ENCODE measurements at places on chromosomes 2 and 18.
A peak's percentile ranks its signal among the peaks of the same experiment; 100 is the strongest.

GRCh38 chr2:34601561-34601960 is 1002.5 kb upstream of the FAM98A start:
- H3K4me3 ChIP-seq = no peak overlapping the region
- H3K4me1 ChIP-seq = no peaks in the 10 kb centered on the region
- H3K27me3 ChIP-seq = no peaks in the 10 kb centered on the region
- H3K27ac ChIP-seq = no peak overlapping the region
- no peaks in the 10 kb centered on the region for H3K36me3 ChIP-seq

GRCh38 chr2:98532756-98533155 is 75.6 kb downstream of the COA5 start:
- no peak overlapping the region for H3K27ac ChIP-seq
- peaks cover 13% of the 10 kb centered on the region for H3K36me3 ChIP-seq
- H3K4me1 ChIP-seq = no peaks in the 10 kb centered on the region
- no peak overlapping the region for H3K4me3 ChIP-seq

DNA sequence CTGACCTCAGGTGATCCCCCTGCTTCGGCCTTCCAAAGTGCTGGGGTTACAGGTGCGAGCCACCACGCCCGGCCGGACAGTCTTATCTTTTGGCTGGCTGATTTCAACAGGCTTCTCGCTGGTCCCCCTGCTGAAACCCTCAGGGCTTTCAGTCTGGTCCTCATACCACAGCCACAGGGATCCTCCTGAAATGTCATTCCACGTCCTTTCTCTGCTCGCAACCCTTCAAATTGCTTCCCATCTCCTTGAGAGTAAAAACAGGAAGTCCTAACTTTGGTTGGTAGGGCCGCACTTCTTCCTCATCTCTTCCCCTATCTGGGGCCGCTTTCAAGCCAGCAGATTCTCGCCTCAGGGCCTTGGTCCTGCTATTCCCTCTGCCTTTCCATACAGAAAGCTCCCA is 1.4 kb upstream of the CAB39 start:
- H3K27ac ChIP-seq = peak overlapping the region; percentile 25
- H3K4me3 ChIP-seq = peak overlapping the region; percentile 17
- DNase-seq = no peak
- H3K27me3 ChIP-seq = peaks cover 3% of the 10 kb centered on the region
- H3K4me1 ChIP-seq = peaks cover 21% of the 10 kb centered on the region

GRCh38 chr2:160660741-160661140 is 167.1 kb upstream of the RBMS1 start:
- H3K4me1 ChIP-seq = peaks cover 40% of the 10 kb centered on the region
- no peaks in the 10 kb centered on the region for H3K36me3 ChIP-seq
- DNase-seq = no peak
- no peak overlapping the region for H3K4me3 ChIP-seq
- H3K27me3 ChIP-seq = no peaks in the 10 kb centered on the region

GRCh38 chr2:179939259-179939658 is 67.8 kb downstream of the CWC22 start:
- no peak for DNase-seq
- no peaks in the 10 kb centered on the region for H3K27me3 ChIP-seq
- H3K4me1 ChIP-seq = no peaks in the 10 kb centered on the region
- no peak overlapping the region for H3K4me3 ChIP-seq

- H3K36me3 ChIP-seq = peaks cover 14% of the 10 kb centered on the region
- H3K4me3 ChIP-seq = no peak overlapping the region
- H3K4me1 ChIP-seq = peaks cover 8% of the 10 kb centered on the region
- H3K27ac ChIP-seq = no peak overlapping the region
- no peak for DNase-seq
Measured at GRCh38 chr2:47488870-47489584, 86.1 kb downstream of the MSH2 start.

GRCh38 chr2:173881886-173882285 is 83.3 kb downstream of the SP3 start:
- no peak for DNase-seq
- H3K4me1 ChIP-seq = peaks cover 8% of the 10 kb centered on the region
- no peak overlapping the region for H3K4me3 ChIP-seq
- H3K27ac ChIP-seq = no peak overlapping the region

DNA sequence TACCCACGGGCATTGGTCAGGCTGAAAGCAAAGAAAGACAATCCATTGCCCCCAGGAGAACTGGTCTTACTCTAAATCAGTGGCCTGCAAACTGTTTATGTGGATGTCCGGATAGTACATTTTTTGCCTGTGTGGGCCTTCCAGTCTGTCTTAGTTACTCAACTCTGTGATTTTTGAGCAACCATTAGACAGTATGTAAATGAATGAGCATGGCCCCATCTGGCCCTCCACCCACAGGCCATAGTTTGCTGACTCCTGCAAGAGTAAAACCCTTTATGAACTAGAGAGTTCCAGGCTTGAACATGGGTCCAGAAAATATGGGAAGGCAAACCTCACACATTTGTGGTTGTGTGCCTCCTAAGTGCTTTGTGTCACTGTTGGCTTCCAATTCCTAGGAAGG is 55.7 kb upstream of the CYP1B1 start:
- H3K4me3 ChIP-seq = no peak overlapping the region
- DNase-seq = no peak
- H3K27ac ChIP-seq = no peak overlapping the region

GRCh38 chr18:55421615-55422419 is 166.2 kb downstream of the TCF4 start:
- peak overlapping the region; percentile 12 for H3K4me3 ChIP-seq
- H3K27me3 ChIP-seq = no peaks in the 10 kb centered on the region
- DNase-seq = no peak
- H3K27ac ChIP-seq = peak overlapping the region; percentile 54

GRCh38 chr2:54598347-54599325 is 124.8 kb upstream of the EML6 start:
- DNase-seq = no peak
- no peaks in the 10 kb centered on the region for H3K27me3 ChIP-seq
- H3K36me3 ChIP-seq = peaks cover 30% of the 10 kb centered on the region
- peaks cover 43% of the 10 kb centered on the region for H3K4me1 ChIP-seq
- no peak overlapping the region for H3K4me3 ChIP-seq

- no peak overlapping the region for H3K4me3 ChIP-seq
- peaks cover 19% of the 10 kb centered on the region for H3K4me1 ChIP-seq
- H3K27me3 ChIP-seq = peaks cover 10% of the 10 kb centered on the region
- no peaks in the 10 kb centered on the region for H3K36me3 ChIP-seq
Measured at GRCh38 chr2:234091432-234091879, 41.0 kb downstream of the SPP2 start.

GRCh38 chr18:32661486-32662299 is 111.1 kb downstream of the KLHL14 start:
- H3K36me3 ChIP-seq = no peaks in the 10 kb centered on the region
- H3K27me3 ChIP-seq = peaks cover 14% of the 10 kb centered on the region
- no peak for DNase-seq
- no peaks in the 10 kb centered on the region for H3K4me1 ChIP-seq

DNA sequence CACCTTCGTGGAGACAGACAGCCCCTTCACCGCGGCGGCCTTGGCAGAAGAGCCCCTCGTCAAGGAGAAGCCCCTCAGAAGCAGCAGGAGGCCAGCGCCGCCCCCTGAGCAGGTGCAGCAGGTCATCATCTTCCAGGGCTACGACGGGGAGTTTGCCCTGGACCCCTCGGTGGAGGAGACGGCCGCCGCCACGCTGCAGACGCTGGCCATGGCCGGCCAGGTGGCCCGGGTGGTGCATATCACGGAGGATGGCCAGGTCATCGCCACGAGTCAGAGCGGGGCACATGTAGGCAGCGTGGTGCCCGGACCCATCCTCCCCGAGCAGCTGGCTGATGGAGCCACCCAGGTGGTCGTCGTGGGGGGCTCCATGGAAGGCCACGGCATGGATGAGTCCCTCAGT is 145.7 kb downstream of the PTGR3 start:
- peaks cover 16% of the 10 kb centered on the region for H3K36me3 ChIP-seq
- H3K4me1 ChIP-seq = peaks cover 6% of the 10 kb centered on the region
- no peaks in the 10 kb centered on the region for H3K27me3 ChIP-seq
- H3K4me3 ChIP-seq = no peak overlapping the region
- H3K27ac ChIP-seq = no peak overlapping the region
- no peak for DNase-seq

DNA sequence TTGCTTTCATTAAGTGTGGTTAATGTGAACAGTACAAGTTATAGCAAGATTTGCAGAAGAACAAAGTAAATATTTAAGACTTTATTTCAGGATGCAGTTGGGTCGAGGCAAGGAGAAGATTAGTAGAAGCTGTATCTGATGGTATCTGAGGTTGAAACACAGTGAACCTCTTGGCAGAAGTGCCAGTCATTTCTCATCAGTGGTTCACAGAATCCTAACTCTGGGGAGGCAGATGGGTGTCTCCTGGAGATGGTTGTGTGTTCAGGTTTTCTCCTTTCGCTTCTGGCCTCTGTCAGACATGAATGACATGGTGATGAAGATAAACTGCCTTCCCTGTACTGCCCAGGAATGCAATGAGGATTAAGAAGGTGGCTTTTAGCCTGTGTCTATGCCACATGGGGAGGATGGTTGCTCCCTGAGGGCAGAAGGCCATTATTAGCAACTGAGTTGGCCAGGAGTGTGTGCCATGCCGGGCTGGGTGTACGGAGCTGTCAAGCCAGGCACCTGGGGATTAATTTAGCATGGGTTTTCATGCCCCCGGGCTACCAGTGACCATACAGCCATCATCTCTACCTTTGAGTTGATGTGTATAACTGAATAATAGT is 28.0 kb downstream of the MGAT5 start:
- peaks cover 3% of the 10 kb centered on the region for H3K4me1 ChIP-seq
- no peak overlapping the region for H3K4me3 ChIP-seq
- no peaks in the 10 kb centered on the region for H3K36me3 ChIP-seq
- DNase-seq = no peak

DNA sequence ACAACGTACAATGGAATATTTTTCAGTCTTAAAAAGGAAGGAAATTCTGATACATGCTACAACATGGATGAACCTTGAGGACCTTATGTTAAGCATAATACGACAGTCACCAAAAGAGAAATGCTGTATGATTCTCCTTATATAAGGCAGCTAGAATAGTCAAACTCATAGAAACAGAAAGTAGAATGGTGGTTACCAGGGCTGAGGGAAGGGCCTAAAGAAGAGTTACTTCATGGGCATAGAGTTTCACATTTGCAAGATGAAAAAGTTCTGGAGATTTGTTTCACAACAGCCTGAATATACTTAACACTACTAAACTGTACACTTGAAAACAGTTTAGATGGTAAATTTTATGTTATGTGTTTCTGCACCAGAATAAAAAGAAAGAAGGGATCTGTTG is 113.3 kb downstream of the GALNT1 start:
- H3K27ac ChIP-seq = no peak overlapping the region
- peaks cover 14% of the 10 kb centered on the region for H3K36me3 ChIP-seq
- no peaks in the 10 kb centered on the region for H3K27me3 ChIP-seq
- H3K4me3 ChIP-seq = no peak overlapping the region
- DNase-seq = no peak

GRCh38 chr2:237627441-237628246 is at the start of gene LRRFIP1:
Gene LRRFIP1 (plus strand): TSS chr2:237627587. CDS start chr2:237627645, 58 bp downstream.
- H3K27me3 ChIP-seq = peaks cover 6% of the 10 kb centered on the region
- peak within 1 kb of the TSS; percentile 80 for H3K4me3 ChIP-seq
- peaks cover 10% of the 10 kb centered on the region for H3K4me1 ChIP-seq
- peak; percentile 47 for DNase-seq
- H3K27ac ChIP-seq = peak within 1 kb of the TSS; percentile 57

DNA sequence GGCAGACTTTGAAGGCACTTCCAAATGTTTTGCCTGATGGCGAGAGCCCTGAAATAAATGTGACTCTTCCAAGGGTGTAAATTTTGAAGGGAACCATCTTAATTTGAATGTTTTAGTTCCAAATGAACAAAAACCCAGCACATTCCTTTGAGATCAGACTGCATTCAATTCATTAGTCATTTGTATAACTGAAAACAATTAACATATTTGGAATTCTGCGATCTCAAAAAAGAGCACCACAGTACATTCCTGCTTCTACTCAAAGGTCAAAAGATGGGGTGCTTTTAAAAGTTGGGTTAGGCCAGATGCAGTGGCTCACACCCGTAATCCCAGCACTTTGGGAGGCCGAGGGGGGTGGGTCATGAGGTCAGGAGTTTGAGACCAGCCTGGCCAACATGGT is 38.2 kb upstream of the CHRNA1 start:
- DNase-seq = no peak
- H3K27me3 ChIP-seq = no peaks in the 10 kb centered on the region
- H3K4me1 ChIP-seq = peaks cover 43% of the 10 kb centered on the region
- no peak overlapping the region for H3K4me3 ChIP-seq
- H3K36me3 ChIP-seq = peaks cover 37% of the 10 kb centered on the region

GRCh38 chr2:102424754-102425153 is 1.8 kb downstream of the IL18RAP start:
- H3K27me3 ChIP-seq = peaks cover 51% of the 10 kb centered on the region
- no peaks in the 10 kb centered on the region for H3K4me1 ChIP-seq
- no peak overlapping the region for H3K4me3 ChIP-seq
- no peak for DNase-seq
- no peaks in the 10 kb centered on the region for H3K36me3 ChIP-seq
- no peak overlapping the region for H3K27ac ChIP-seq

DNA sequence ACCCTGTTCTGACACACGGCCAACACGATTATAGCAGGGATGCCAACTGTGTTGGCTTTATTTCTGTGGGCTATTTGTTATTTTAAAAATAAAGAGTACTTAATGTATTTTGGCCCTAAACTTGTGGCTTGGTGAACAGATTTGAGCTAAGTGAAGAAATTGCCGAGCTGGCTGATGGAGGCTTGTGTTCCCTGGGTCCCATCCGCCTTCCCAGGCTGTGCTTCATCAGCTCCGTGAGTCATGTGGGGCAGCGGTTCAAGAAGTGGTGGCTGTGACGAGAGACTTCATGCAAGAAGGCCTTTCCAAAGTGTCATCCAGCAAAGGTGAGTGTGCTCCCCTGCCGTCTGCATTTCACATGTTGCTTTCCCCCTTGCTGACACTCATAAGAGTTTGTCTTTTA is 73.6 kb upstream of the NCK2 start:
- peaks cover 4% of the 10 kb centered on the region for H3K27me3 ChIP-seq
- no peak for DNase-seq
- H3K4me3 ChIP-seq = no peak overlapping the region
- H3K27ac ChIP-seq = no peak overlapping the region
- H3K4me1 ChIP-seq = no peaks in the 10 kb centered on the region
- no peaks in the 10 kb centered on the region for H3K36me3 ChIP-seq

DNA sequence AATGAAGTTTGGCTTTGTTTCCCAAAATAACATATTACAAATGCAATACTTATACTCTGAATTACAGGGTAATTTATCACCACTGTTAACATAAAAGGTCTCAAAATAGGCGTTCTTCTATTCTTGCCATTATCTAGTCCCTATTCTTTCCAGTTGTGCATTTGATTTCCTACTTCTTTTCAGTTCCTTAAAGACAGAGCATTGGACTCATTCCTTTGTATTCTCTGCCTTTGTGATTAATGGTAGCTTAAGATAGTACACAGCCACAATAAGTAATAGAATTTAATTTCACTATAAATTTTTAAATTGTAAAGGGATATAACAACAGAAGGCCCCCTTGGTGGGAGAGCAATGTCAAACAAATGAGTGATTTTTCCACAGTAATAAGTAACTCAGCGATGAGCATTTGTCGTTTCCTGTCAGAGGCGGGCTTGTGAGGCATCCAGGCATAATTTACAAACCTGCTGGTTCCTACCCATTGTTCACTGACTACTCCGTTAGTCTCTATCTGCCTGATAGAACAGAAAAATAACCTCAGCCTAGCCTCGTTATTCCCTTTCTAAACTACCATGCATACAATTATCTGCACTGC is 456.6 kb upstream of the REG3G start:
- no peaks in the 10 kb centered on the region for H3K27me3 ChIP-seq
- no peaks in the 10 kb centered on the region for H3K36me3 ChIP-seq
- no peaks in the 10 kb centered on the region for H3K4me1 ChIP-seq
- no peak for DNase-seq
- no peak overlapping the region for H3K27ac ChIP-seq
